ENCODE measurements at places on chromosomes 3 and 15.

- DNase-seq: no peak
Observed at GRCh38 chr3:155372281-155372680, 78.8 kb upstream of the STRIT1 start.

- no peak for DNase-seq
Observed at GRCh38 chr15:88896333-88897033, 1.1 kb upstream of the HAPLN3 start.

- DNase-seq: no peak
Observed at GRCh38 chr3:178915365-178915764, 156.2 kb downstream of the ZMAT3 start.

DNA sequence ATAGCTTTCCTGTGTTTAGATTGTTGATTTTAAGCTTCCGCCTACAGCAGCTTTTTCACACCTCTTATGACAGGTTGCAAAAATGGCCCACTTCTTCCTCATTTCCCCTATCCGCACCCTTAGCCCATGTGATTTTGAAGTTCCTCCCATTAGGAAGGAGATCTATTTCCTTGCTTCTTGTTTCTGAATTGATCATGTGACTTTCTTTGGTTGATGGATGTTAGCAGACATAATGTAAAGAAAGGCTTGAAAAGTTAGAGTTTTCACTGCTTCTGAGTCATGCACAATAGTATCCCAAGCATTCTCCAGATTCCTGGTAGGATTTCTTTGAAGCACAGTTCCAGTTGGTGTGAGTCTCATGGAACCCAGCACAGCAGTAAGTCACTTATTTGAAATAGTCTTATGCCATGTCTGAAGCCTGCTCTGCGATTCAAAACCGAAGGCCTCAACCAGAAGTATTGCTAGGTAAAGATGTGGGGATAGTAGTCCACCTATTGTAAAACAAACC lies 76.6 kb downstream of the EDEM1 start:
- DNase-seq: no peak

GRCh38 chr3:9716801-9717555 lies 13.3 kb downstream of the CPNE9 start:
- DNase-seq: no peak

DNA sequence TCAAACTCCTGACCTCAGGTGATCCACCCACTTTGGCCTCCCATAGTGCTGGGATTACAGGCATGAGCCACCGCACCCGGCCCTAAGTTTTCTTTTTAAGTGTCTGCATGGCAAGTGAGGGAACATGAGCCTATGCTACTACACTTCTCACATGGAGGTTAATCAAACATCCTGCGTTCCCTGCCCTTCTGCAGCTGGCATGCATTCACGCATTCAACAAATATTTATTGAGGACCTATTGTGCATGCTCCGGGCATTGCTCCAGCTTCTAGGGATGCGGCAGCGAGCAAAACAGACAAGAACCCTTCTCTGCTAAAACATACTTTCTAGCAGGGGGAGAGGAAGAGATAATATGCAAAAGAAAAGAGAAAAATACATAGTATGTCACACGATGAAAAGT lies 42.6 kb upstream of the ACKR4 start:
- DNase-seq: no peak

DNA sequence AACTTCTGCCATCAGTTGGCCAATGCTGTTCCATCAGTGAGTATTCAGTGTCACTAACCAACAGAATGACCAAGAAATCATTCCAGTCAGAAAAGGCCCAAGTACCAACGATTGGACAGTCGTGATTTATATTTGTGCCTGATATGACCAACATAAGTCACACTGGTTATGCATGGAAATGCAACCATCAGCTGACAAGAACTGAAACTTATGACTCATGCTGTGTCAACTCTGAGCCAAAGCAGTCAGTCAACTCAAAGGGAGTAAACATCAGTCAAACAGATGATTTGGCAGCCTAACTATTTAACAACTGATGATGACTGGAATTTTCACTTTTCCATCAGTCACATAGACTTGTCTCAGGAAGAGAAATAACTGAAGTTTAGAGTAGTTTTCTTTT lies 142.4 kb downstream of the ANXA2 start:
- peak; percentile 42 for DNase-seq

DNA sequence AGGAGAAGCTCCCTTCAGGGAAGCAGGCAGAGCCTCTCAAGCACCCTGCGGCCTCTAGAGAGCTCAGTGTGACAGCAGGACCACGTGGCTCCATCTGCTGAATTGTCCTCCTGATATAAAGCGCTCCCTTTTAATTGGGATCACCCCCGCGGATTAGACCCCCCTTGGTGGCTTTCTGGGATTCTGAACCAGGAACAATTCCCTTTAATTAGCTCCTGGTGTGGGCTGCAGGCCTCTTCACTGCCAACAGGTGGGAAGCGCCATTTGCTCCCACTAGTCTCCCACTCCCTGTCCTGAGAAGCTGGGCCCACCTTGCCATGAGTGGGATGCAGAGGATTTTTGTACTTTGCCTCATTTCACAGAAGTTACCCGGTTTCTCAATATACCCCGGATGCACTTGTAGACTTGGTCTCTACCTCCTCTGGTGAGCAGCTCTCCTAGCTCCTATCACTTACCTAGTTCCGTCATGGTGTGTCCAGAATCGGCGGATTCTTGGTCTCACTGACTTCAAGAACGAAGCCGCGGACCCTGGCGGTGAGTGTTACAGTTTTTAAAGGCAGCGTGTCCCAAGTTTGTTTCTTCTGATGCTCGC lies 592 bp downstream of the PGPEP1L start:
- no peak for DNase-seq

GRCh38 chr3:104436506-104436905 lies 930.2 kb upstream of the ALCAM start:
- peak; percentile 25 for DNase-seq

Measured in ELR (cell line).